SK-N-MC (cell line): ENCODE measurements at places on chromosomes 4 and X.

- DNase-seq, result no peak
Observed at GRCh38 chr4:1870328-1870577, 940 bp upstream of the NSD2 start.

- no peak for DNase-seq
Observed at GRCh38 chr4:101102114-101102742, 245.1 kb downstream of the PPP3CA start.

DNA sequence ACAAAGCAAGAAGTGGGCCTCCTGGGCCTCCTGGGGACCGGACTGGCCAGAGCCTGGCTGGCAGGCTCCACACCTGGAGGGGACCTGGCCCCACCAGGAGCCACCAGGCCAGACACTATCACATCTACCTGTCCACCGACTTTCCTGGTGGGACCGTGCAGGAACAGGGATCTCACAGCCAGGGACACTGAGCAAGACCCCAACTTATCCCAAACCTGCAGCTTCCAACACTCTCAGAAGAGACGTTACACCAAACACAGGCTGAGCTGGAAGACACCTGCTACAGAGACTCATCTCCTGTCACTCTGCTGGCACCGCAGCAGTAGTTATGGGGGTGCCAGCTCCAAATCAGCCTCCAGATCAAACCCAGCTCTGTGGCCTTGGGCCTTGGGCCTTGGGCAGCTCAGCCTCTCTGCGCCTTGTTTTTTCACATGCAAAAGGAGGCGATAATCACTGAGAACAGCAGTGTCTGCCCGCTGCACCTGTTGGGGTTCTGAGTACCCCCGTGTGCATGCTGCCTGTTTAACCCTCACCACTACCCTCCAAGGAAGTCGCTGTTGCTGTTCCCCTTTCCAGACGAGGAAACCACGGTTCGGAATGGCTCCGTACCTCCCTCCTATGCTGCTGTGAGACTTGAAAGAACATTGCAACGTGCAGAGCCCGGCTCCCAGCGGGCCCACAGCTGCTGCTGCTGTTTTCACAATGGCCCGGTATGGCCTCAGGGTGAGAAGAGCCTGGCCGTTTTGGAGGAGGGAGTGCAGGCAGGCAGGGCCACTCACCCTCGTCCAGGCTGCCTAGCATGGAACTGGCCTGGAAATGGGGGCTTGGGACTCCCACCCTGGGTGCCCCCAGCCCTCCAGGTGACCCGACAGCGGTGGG, 69.6 kb downstream of the ADRA2C start:
- DNase-seq, result no peak

DNA sequence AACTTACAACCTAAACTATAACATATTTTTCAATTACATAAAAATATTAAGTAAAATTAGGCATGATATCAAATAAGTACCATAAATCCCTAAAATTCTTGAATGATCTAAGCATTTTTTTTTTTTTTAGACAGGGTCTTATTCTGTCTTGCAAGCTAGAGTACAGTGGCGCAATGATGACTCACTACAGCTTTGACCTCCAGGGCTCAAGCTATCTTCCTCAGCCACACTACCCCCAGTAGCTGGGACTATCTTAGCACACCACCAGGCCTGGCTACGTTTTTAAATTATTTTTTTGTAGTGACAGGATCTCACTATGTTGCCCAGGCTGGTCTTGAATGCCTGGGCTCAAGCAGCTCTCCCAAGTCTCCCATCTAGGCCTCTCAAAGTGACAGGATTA, 1042.3 kb downstream of the FSTL5 start:
- DNase-seq, result no peak

GRCh38 chrX:18956303-18957032, 27.4 kb downstream of the PHKA2 start:
- no peak for DNase-seq

GRCh38 chrX:126456136-126456535, 96.5 kb downstream of the DCAF12L1 start:
- no peak for DNase-seq

DNA sequence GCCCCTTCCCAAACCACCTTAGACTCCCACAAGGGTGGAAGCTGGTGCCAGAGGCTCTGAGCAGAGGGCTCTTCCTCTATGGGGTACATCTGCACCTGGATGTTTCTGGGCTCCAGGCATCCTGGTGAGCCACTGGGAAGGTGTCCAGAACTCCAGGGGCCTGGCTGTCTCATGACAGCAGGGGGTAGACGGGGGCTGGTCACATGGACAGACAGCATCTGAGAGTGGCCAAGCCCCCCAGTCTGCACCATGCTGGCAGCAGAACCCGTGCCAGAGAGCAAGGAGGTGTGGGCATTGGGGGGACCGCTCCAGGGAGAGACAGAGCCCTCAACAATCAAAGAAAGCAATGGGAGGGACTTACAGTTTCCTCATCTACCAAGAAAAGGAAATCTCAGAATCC, 39.5 kb downstream of the ZFYVE28 start:
- no peak for DNase-seq

- DNase-seq, result no peak
Observed at GRCh38 chr4:114636192-114636935, 37.8 kb downstream of the UGT8 start.

DNA sequence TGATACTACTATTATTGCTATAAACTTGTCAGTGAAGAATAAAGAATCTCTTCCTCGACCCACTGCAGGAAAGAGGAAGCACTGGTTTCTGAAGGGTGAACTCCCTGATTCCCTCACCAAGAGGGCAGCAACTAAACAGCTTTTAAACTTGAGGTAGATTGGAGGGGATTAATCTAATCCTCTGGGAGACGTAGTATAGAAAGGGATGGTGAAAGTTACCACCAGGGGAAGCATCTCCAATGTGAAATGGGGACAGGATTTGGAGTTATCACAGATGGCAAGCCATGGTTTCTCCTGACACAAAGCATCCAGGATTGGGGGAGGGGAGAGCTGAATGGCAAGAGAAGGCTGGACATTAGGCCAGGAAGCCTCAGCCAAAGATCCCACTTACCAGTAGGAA, 62.7 kb upstream of the PTPN13 start:
- no peak for DNase-seq

DNA sequence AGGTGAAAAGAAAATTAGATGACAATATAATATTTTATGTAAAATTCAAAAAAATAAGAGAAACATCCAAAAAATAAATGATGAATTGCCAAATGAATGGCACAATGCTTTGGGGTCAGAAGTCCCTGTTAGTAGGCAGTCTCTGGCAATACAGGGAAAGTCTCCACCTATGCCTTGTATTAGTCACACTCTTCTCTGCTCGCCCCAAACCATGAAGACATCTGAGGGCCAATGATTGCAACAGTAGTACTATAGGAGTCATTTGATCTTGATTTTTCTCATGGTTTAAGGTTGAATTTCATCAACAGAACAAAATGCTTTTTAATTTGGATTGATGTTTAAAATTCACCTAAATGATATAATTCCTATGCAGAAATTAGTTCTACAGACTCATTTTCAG, 3.9 kb upstream of the PRSS12 start:
- no peak for DNase-seq

DNA sequence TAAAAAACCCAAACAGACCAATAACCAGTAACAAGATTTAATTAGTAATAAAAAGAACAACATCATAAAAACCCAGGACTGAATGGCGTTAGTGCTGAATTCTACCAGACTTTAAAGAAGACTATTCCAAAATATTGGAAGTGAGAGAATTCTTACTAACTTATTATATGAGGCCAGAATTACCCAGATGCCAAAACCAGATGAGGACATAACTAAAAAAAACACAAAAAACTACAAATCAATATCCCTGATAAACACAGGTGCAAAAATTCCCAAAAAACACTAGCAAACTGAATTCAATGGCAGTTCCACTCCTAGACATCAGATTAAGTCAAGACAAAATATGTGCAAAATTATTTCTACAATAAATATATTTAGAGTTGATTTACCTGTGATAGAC, 400.1 kb upstream of the PABPC4L start:
- no peak for DNase-seq
